ENCODE measurements at places on chromosomes 16 and 17.

DNA sequence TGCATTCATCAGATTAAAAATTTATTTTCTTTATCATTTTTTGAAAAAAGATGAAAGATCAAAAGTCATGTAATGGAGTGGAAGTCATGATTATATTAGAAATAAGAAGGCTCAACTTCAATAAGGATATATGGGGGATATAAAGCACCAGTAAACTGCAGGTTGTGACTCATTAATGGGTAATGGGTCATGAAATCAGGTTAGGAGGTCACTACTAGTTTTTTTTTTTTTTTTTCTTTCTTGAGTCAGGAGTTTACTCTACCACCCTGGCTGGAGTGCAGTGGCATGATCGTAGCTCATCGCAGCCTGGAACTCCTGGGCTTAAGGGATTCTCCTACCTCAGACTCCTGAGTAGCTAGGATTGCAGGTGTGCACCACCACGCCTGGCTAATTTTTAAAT lies 14.3 kb downstream of the EFCAB13 start:
- DNase-seq: no peak

DNA sequence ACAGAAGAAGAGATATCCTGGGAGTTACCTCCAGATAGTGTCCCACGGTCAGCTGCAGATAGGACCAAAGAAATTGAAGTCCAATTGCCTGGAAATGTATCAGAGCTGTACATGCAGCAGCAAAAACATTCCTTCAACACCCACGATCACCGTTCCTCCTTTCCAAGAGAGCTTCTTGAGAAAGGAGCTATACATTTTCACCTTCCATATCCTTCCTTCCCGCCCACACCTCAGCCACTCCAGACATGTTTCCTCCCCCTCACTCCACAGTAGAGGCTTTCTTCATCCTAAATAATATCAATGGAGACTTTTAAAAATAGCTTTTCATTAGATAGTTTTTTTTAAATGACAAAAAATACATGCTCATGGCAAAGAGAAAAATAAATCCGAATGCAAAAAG lies 87.6 kb downstream of the HS3ST2 start:
- no peak for DNase-seq

DNA sequence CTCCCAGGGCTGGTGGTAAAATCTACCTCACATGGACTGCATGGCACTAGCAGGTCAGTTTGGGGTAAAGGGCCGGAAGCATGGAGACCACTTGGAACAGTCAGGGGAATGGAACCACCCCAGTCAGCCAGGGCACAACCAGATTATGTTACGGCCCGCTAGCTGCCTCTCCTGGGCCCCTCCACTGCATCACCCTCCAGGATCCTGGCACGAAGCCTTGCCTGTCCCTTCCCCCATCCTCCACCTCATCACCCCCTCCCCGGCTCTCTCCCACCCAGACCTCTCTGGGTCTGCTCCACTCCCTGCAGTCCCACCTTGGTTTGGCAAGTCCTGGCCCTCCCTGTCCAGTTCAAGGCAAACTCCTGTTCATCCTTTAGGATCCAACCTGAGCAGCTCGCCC lies 91.7 kb downstream of the CLEC16A start:
- DNase-seq: no peak

GRCh38 chr17:49634485-49634860 lies 43.4 kb downstream of the SPOP start:
- no peak for DNase-seq

- DNase-seq: no peak
These were observed 5.5 kb downstream of the TVP23A start for GRCh38 chr16:10813099-10813455.

GRCh38 chr16:50309527-50310307 lies 43.4 kb downstream of the ADCY7 start:
- DNase-seq: no peak

DNA sequence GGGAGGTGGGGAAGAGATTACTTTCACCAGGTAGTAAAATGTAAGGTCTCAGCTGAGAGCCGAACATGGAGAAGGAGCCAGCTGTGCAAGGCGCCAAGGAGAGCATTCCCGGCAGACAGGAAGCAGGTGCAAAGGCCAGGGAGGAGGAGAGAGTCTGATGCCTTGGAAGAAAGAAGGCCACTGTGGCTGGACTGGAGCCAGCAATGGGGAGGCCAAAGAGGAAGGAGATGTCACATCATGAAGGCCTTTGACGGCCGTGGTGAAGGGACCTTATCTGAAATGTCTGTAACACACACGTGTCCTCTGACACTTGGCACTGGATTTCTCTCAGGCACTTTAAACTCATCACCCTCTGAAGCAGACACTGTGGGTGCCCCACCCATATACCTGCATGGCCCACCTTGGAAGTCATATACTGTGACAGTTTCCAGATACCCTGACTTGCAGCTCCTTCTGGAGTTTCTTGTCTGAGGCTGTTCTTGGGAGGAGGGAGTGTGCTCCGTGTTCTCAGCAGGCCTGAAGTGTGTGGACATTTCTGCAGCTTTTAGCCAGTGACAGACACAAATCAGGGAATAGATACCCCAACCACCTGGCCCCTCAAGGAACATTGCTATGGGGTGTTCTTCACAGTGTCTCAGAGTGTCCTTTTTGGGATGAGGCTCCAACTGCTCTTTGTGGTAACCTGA lies 1.9 kb upstream of the SLC5A2 start:
- DNase-seq: no peak

All from stimulated activated CD8-positive, alpha-beta memory T cell treated with anti-CD3 and anti-CD28 coated beads, Interleukin-4, amount 100 ng/mL, for 1 hour (primary cell).